ENCODE measurements at places on chromosomes 2 and 18. TPM values are rescaled to one million over a fixed set of nuclear protein-coding genes. Genes with fewer than 3 reads are reported as not detected.

The KDM3A gene
- 38.3 TPM for total RNA-seq

The ZC3H8 gene
- 15.7 TPM for total RNA-seq

The BCL2 gene
- 18.7 TPM for total RNA-seq

The MSTN gene
- 0.74 TPM for total RNA-seq

The STARD6 gene
- total RNA-seq = not detected

The IL36B gene
- not detected for total RNA-seq

The MATN3 gene
- 3.9 TPM for total RNA-seq

The PAIP2B gene
- total RNA-seq = 7.6 TPM

The MC5R gene
- 0.74 TPM for total RNA-seq

The VWC2L gene
- total RNA-seq = not detected

The MAPRE3 gene
- 20.6 TPM for total RNA-seq

The LCT gene
- total RNA-seq = not detected

The CTLA4 gene
- 7.9 TPM for total RNA-seq

The TMEM182 gene
- total RNA-seq = 2.2 TPM

The DPP10 gene
- total RNA-seq = not detected

The TTC21B gene
- total RNA-seq = 40.5 TPM

The CNDP1 gene
- total RNA-seq = 9.8 TPM

The TMEFF2 gene
- total RNA-seq = not detected

The HAAO gene
- total RNA-seq = 5.9 TPM

The TXNDC2 gene
- 0.49 TPM for total RNA-seq

The KCNF1 gene
- total RNA-seq = not detected

The C1GALT1C1L gene
- total RNA-seq = 1.2 TPM

The YPEL5 gene
- total RNA-seq = 83.5 TPM

The ING5 gene
- 41.5 TPM for total RNA-seq

The SETBP1 gene
- 38.1 TPM for total RNA-seq

The CYTIP gene
- total RNA-seq = 12.5 TPM

The KDSR gene
- total RNA-seq = 42.0 TPM

The CTAGE1 gene
- total RNA-seq = not detected

The CBLN2 gene
- total RNA-seq = not detected

The RND3 gene
- 62.1 TPM for total RNA-seq

The CYS1 gene
- 13.5 TPM for total RNA-seq

The TNFRSF11A gene
- total RNA-seq = 3.9 TPM

The CEBPZOS gene
- total RNA-seq = 23.6 TPM

The GPR155 gene
- total RNA-seq = 6.6 TPM

The FSIP2 gene
- total RNA-seq = 1.2 TPM

The ANKRD12 gene
- 53.5 TPM for total RNA-seq

The RGPD8 gene
- total RNA-seq = 26.3 TPM

The GREB1L gene
- 0.98 TPM for total RNA-seq

The SPOPL gene
- total RNA-seq = 20.1 TPM

The PDE11A gene
- total RNA-seq = 0.25 TPM

The SP140L gene
- total RNA-seq = 11.5 TPM

The RESP18 gene
- total RNA-seq = not detected

The PIEZO2 gene
- total RNA-seq = 5.9 TPM

Data from vagina (tissue), 2 donors.